ENCODE measurements at places on chromosomes 3 and 15. TPM values are rescaled to one million over a fixed set of nuclear protein-coding genes. Genes with fewer than 3 reads are reported as not detected.
A peak's percentile ranks its signal among the peaks of the same experiment; 100 is the strongest.

CPEB1 gene
- 4.4 TPM for total RNA-seq

CCDC54 gene
- total RNA-seq, result 0.54 TPM

GABRR3 gene
- total RNA-seq, result not detected

CP gene
- 3.1 TPM for total RNA-seq

NOX5 gene
- total RNA-seq, result 0.09 TPM

IL16 gene
- total RNA-seq, result 1.8 TPM

DNA sequence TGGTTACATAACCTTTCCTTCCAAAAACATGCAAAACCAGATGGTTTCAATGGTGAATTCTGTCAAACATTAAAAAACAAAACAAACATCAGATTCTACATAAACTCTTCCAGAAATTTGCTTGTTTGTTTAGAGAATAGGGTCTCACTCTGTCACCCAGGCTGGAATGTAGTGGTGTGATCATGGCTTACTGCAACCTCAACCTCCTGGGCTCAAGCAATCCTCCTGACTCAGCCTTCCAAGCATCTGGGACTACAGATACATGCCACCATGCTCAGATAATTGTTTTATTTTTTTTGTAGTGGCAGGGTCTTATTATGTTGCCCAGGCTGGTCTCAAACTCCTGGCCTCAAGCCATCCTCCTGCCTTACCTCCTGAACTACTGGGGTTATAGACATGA lies 36.1 kb downstream of the FBXL2 start:
- no peak for DNase-seq

DNA sequence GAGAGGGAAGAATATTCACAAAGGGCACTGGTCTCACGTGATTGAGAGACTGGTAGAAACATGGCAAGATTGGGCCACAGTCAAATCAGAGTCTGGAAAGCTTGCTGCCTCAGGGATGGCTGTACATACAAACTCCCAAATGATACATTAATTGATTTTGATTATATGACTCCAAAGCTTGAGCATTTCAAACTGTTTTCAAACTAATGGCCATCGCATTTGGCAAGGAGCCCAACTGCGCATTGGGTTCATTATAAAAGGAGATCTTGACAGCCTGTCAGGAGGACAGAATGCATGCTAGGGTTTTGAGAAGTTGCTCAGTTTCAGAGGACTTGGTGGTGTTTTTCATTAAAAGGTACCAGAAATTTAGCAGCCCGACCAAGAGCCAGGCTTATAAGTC lies 117.7 kb downstream of the PTPRG start:
- no peak for DNase-seq

- DNase-seq, result peak; percentile 80
These were observed 343.7 kb downstream of the EPHB1 start for GRCh38 chr3:135138776-135139175.

- no peak for DNase-seq
These were observed 234.2 kb upstream of the MDFIC2 start for GRCh38 chr3:70546679-70547078.

GRCh38 chr3:89434621-89435380 lies 327.4 kb downstream of the EPHA3 start:
- peak; percentile 1 for DNase-seq

DNA sequence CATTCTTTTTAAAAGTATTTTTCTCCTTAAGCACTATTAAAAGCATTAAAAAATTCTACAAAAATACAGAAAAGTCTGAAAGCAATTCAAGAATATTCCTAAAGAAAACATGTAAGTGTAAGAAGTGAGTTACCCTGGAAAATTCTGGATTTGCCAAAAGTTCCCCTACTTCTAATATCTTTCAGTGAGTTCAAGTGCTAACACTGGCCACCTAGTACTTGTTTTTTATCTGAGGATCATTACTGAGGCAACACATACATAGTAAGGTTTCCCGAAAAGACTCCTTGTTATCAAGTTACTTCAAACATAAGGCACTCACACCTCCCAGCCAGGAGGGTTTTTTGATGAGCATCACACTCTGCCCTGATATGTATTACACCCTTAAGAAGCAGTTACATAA lies 158.4 kb downstream of the TIGIT start:
- DNase-seq, result no peak

DNA sequence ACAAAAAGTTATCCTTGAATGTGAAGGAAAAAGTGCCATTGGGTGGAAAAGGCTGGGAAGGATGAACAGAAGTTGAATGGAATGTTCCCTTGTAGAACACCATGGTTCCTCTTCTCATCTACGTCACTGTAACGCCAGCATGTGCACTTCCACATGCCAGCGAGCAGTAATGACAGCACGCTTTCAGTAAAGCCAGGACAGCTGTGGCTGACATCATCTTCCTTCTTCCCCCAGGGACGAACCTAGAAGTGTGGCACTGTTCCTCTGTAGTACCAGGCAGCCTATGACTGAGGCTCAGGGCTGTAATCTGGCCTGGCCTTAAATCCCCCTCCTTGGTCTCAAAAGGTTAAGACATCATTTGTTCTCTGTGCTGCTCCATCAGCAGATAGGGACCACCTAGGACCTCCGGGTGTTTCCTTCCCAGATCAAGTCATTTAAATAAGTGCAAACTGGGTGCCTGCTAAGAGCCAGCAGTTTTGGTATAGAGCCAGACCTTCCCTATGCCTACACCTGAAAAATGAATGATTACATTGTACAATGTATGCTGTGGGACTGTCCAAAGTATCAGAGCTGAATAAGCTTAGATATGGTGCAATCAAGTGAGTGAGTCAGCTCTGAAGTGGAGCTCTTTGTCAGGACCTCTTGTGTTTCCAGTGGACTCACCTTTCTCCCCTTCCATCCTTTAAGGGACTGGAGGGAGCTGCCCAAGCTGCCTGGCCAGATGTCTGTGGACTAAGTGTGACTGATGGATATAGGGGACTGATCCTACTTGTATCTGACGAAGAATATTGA lies 5.6 kb upstream of the SRPRB start:
- DNase-seq, result no peak

GRCh38 chr3:30333903-30334302 lies 272.5 kb upstream of the TGFBR2 start:
- DNase-seq, result no peak

DNA sequence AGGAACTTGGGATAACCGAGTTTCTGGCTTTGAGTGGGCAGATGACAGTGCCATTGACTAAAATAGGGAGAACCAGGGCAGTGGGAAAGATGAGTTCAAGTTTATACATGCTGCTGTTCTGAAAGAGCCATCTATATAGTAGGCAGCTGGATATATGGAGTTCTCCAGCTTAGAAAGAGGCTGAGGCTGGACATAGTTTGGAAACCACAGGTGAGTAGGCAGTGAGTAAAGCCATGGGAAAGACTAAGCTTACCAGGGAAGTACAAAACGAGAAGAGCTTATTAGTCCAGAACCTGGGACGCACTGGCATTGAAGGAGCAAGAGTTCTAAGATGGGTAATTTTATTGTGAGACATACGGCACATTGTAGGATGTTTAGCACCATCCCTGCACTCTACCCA lies 54.2 kb downstream of the MSL2 start:
- DNase-seq, result no peak

DNA sequence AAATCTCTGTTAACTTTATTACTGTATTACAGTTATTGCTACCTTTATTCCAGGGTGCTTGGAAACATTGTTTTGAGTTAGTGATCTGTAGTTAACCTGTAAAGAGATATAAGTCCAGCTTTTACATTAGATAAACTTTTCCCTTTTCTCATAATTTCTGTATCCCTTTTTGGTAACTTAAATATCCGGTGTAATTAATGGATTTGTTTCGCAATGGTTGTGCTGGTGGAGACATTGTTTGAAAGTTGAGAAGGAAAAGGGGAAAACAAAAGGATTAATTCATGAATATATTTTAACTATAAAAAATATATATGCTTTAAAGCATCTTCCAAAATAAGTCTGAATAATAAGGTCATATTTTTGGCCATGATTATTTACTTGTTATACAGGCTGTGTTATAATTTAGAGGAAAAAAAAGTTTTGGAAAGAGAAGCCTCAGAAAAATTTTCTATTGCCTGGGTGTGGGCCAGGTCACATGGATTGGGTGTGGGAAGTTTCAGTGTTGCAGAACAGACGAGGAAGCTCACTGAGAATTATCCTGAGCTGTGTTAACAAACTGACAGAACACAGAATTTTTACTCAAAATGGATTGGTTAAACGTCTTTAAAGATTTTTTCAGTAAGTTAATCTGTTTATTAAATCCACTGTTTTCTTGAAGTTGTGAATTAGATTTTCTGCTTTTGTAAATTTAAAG lies 27.7 kb upstream of the IL20RB start:
- DNase-seq, result no peak

GRCh38 chr15:74635228-74635627 lies 19.6 kb downstream of the CLK3 start:
- peak; percentile 72 for DNase-seq

- no peak for DNase-seq
These were observed 23.0 kb downstream of the PAQR9 start for GRCh38 chr3:142940472-142940871.

- no peak for DNase-seq
These were observed 5.7 kb downstream of the SNX33 start for GRCh38 chr15:75653347-75653913.

GRCh38 chr3:119329551-119329950 lies 35.4 kb downstream of the ARHGAP31 start:
- peak; percentile 8 for DNase-seq

GRCh38 chr3:183038757-183039156 lies 58.4 kb upstream of the DCUN1D1 start:
- DNase-seq, result no peak
